Astrocyte of the spinal cord (primary cell): ENCODE measurements at places on chromosomes 7 and 10.

DNA sequence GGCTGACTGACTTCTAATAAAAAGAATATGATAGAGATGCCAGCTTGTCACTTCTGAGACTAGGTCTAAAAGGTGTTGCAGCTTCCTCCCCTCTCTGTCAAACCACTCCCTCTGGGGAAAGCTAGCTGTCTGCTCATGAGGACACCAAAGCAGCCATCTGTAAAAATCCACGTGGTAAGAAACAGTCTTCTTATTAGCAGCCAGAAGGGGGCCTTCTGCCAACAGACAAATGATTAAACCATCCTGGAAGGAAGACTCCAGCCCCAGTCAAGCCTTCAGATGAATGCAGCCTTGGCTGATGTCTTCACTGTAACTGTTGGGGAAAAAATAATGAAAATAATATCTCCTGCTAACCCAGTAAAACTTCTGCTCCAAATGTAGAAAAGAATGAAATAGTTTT is 41.9 kb upstream of the DAGLB start:
- no peak for DNase-seq

DNA sequence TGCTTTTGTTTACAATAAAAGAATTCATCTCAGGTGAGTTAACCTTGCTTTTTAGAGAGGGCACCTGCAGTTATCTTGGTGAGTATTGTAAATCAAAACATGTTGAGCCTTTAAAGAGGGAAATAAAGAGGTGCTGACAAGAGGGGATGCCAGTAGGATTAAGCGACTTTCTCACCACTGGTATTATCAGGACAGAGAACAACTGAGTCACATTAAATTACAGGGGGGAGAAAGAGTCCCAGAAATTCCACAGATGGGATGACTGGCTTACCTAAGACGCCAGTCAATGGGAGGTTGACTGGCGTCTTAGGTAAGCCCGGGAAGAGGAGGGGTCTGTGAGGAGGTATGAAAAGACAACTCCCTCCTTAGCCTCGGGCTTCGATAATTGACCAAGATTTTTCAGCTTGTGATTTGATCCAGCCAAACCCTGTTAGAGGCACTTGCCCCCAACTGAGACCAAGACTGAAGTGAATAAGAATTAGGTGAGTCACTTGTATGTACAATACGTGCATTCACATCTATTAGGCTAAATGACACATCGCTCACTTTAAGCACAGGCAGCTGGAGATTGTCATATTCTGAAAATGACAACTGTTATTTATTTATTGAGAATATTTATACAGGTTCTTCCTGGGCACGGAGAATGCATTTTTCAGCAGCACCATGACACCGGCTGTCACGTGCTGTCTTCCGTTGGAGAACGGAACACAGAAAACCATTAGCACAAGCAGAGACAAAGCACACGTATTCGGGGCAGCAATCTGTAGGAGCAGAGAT is 117.6 kb downstream of the SEM1 start:
- DNase-seq, result no peak

DNA sequence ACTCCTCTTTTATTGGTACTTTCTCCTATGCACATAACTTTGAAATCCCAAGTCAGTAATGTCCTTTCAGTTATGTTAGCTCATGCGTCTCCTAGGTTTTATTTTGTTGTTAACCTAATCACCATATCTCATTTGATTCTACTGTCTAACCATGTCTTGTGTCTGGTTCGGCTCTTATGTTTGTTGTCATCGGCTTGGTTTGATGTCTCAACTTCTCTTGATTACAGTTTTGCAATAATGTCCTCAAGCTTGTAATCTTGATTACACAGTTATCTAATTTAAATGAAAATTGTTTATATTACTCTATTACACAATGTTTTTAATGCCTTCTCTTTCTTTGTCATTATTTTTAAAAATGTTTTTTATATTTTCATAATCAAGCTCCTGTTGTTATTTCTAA is 35.9 kb upstream of the SEMA3A start:
- no peak for DNase-seq

DNA sequence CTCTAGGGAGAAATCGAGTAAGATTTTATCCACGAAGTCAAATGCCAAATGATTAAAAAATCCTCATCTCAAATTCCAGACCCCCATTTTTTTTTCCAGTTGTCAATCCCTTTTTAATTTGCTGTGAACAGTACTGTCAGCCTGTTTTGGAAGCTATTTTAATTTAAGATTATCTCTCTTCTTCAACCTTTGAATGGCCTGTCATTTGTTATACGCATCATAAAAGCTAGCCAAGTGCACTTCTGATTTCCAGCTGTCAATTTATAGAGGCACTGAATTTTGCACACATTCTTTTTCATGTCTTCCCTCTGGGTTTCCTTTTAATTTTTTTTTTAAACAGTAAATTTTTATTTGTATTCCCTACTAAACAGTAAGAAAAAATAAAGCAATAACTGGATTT is 336.4 kb upstream of the HGF start:
- no peak for DNase-seq

DNA sequence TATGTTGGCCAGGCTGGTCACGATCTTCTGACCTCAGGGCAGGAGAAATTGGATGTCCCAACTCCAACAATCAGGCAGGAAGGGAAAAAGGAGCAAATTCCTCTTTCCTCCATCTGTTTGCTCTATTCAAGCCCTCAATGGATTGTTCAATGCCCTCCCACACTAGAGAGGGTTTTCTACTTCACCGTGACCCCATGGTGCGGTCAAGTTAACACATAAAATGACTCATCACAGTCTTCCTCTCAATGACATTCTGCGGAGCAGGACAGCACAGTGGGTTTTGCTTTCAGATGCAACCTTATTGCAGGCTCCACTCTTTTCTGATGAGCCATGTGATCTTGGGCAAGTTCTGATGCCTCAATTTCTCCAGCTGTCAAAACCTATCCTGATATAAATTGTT is 364.9 kb downstream of the ANKRD30A start:
- no peak for DNase-seq

DNA sequence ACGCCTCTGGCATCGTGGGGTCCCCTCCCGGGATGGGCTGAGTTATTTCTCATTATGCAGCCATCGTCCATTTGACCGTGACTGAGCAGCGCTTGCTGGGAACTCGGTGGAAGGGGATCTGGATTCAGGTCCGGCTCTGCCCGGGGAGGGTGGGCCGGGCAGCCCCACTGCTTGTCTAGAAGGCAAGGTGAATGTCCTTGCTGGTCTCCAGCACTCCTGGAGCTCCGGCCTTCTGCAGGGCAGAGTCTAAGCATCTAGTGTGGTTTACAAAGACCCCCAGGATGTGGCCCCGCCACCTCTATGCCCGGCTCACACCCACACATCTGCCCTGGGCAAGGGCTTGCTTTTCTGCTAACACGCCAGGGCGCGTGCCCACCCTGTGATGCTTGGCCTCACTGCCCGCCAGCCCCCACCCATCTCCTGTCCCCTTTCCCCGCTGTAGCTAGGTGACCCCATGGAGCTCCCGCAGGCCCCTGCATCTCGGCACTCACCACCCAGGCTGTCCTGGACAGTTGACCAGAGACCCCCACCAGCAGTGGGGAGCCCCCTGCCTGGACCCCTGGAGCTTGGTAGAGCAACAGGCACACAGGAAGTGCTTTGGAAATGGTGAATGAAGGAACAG is 151.0 kb upstream of the CHST15 start:
- DNase-seq, result no peak

- DNase-seq, result no peak
These were observed 41.1 kb downstream of the TMEM270 start for GRCh38 chr7:73901823-73902597.

DNA sequence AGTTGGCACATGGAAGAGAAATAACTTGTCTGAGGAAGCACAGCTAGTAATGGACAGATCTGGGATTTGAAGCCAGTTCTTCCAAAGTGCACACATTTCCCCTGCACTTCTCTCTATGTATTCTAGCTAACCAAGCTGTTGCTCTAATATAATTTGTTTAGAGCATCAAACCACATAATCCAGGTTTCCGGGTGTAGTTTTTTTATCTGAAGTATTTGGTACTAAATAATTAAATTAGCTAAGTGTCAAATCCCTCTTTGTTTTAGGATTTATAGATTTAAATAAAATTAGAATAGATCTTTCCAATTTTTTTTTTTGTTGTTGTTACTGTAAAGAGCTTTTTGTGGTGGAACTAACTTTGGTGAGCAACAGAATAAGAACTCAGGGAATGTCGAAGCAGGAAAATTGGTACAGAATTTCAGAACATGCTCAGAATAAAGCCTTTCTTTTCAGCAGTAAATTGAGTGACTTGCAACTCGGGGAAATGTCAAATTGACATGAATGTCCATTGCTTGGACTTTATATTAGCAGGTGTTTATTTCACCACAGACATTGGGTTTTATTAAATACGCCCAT is 33.7 kb downstream of the CAMK1D start:
- DNase-seq, result peak; percentile 36

GRCh38 chr7:87709258-87709657 is 81.1 kb downstream of the RUNDC3B start:
- DNase-seq, result no peak

DNA sequence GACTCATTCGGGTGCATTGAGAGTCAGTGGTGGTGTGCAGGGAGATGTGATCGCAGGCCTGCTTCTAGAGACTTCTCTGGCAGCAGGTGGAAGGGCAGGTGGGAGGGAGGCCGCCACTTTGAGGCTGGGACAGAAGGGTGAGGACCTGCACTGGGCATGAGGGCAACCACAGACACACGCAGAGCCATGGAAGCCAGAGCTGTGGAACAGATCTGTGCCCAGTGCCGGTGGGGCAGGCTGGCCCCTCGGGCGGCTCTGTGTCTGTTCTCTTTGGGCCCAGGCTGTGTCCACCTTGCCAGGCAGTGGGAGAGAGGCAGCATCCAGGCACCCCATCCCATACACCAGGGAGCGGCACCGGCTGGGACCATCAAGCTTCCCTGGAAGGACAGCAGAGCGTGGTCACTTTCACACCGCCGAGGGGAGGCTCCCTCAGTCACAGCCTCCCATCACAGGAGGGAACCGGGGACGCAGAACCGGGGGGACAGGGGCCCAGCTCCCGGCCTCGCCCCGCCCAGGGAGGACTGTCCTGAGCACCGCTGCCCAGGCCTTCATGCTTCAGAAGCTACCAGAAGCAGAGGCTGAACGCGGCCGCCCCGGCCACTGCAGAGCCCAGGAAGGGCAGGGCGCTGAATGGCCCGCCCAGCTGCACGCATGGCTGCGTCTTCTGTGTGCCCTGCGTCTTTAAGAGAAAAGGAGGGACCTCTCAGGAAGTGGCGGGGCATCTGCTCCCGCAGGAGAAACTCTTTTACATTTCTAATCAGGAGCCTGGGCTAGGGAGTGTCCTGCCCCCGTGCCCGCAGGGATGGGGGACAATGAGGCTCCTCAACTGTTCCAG is 32.1 kb downstream of the EN2 start:
- DNase-seq, result no peak

DNA sequence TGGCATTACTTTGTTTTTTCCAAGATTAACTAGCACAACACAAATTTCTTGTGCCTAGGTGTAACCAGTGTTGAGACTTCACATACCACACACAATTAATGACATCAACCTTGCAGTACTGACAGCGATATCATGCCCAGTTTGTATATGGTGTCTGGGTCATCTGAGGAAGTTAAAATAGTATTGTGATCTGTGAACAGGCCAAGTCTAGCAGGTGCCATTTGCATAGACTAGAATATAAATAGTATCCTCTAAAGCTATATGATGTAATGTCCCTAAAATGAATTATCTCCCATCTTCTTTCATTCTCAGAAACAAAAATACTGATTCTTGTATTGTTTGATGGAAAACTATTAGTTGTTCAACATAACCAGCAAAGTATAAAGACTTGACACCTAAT is 175.8 kb upstream of the KAT6B start:
- DNase-seq, result no peak

DNA sequence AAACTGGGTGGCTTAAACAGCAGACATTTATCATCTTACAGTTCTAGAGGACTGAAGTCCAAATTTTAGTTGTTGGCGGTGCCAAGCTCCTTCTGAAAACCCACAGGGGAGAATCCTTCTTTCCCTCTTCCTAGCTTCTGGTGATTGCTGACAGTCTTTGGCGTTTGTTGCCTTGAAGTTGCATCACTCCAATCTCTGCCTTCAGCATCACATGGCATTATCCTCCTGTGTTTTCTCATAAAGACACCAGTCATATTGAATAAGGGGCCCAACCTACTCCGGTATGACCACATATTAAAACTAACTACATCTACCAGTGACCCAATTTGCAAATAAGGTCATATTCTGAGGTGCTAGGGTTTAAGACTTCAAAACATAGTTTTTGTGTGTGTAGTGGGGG is 472.1 kb upstream of the IGFBP3 start:
- DNase-seq, result no peak

DNA sequence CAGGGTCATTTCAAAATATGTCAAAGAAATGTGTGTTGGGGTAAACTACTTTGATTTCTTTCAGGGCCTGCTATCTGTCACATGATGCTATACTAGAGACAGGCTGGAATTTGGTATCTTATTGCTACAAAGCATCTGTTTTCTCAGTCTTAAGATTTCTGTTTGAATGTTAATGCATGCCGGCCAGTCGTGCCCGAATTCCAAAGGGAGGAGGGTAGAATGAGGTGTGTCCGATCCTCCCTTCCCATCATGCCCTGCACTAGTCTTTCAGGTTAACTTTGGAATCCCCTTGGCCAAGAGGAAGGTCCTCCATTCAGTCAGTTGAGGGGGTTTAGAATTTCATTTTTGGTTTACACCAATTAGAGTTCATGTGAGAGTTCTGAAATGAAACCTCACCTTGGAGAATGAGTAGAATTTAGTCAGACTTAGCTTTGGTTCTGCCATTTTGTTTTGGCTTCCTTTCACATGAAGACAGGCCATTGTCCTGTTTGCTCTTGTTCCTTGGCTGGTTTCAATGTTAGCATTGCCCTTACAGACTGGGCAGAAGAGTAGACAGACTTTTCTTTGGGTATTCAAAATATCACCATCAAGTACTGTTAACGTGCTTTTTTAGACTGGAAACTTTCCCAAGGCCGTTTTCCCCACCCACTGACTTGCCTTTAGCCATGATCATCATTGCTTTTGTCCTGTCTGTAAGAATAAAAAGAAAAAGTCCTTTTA is 95.8 kb downstream of the CAMK1D start:
- no peak for DNase-seq

GRCh38 chr7:96636342-96636860 is 73.2 kb downstream of the SEM1 start:
- DNase-seq, result no peak

DNA sequence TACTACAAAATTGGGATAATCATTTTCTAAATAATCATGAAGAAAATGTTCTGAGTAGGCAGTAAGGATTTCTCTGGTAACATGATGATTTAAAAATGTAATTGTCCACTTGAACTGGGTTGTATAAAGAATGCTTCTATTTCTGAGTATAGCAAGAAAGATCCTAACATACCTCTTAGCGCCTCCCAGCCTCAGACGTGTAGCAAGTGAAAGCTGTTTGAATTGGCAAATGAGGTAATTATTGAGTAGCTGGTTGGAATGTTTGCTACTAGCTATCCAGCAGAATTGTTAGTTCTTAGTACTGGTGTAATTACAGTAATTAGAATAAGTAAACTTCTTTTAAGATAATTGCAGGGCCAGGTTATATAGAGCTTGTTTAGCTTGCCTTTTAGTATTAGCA is 47.9 kb downstream of the SEPTIN7 start:
- no peak for DNase-seq

GRCh38 chr10:74118804-74119203 is 31.8 kb downstream of the AP3M1 start:
- DNase-seq, result no peak

- DNase-seq, result no peak
These were observed 269.4 kb downstream of the TCF7L2 start for GRCh38 chr10:113219446-113219845.

GRCh38 chr10:132555648-132556575 is 18.3 kb downstream of the INPP5A start:
- no peak for DNase-seq
